ENCODE measurements at places on chromosomes 3 and 15.

GRCh38 chr3:149968216-149968615 is 2.5 kb downstream of the PFN2 start:
- no peak for DNase-seq

DNA sequence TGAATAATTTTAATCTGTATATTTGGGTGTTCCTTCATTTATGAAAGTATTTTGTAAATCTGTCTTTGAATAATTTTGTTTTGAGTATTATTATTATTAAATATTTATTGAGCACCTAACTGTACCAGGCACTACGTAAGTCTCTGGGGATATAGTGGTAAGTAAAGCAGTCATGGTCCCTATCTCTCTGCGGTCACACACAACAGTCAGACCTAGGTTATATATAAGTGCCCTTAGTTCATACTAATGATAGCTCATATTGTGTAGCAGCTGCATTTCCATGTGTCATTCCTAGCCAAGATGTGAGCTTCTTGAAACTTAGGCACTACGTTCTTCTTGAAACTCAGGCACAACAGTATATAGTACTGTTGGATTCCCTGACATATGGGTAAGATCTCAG is 12.4 kb downstream of the NKTR start:
- no peak for DNase-seq

DNA sequence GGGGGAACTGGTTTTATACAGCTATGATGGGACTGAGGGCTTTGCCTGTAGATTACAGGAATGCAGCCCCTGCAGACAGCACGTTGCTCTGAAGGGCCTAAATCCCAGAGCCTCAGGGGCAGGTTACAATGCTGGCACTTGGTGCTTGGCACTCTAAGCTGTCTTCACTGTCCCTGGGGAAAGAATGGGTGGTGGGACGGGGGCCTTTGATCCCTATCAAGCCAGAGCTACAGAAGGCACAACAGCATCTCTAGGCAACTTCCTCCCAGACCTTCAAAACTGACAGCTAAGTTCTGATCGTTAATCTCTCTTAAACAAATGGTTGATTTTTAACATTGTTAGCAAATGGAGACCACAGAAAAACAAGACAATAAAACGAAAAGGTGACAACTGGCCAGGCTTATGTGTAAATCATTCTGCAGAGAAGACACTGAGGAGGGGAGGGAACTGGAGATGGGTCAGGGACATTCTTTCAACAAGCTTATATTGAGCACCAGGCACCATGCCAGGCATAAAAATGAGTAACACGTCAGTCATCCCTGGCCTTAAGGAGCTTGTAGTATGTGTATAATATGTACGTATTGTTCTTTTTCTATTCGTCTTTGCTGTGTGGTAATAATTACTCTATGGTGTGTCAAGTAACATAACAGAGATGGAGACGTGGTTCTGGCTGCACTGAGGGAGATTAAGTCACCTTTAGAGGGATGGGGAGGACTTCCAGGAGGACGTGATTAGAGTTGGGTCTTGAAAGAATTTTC is 49.1 kb downstream of the CA12 start:
- DNase-seq, result no peak

GRCh38 chr3:27391796-27392195 is 22.6 kb upstream of the NEK10 start:
- no peak for DNase-seq

GRCh38 chr3:101038880-101039279 is 45.7 kb upstream of the ABI3BP start:
- DNase-seq, result no peak

- no peak for DNase-seq
These were observed 90.2 kb downstream of the CRTC3 start for GRCh38 chr15:90619939-90620338.

GRCh38 chr3:105842943-105843342 is 25.9 kb downstream of the CBLB start:
- peak; percentile 75 for DNase-seq

GRCh38 chr3:177320765-177321247 is 123.5 kb upstream of the TBL1XR1 start:
- DNase-seq, result no peak

DNA sequence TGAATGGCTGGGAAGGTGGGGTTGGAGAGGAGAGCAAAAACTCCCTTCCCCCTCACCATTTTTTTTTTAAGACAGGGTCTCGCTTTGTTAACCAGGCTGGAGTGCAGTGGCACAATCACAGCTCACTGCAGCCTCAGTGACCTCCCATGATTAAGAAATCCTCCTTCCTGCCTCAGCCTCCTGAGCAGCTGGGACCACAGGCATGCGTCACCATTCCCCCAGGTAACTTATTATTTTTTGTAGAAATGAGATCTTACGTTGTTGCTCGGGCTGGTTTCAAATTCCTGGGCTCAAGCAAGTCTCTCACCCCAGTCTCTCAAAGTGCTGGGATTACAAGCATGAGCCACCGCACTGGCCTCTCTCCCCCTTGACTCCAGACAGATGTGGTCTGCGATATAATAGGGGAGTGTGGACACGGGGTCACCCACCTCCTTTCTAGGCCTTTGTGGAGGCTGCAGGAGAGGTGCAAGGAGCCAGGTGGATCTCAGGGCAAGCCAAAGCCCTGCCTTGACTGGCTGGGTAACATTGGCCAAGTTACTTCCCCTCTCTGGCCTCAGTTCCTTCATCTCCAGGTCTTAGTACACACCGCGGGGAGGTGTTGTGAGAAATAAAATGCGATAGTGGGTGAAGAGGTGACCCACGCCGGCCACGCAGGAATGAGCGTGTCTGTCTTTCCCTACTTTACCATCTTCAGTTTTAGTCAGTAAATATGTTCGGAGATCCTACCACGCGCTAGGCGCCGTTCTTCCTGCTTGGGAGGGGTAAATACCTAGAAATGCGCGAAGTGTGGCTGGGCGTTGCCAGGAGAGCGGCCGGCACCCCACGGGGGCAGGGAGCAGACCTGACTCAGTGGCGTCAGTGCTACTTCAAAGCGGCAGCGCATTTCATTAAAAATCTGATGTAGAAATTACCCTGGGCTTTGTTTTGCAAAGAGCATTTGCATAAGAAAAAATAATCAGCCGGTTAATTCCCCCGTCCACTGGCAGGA is 20.2 kb upstream of the CORO2B start:
- no peak for DNase-seq

- DNase-seq, result no peak
These were observed 238.7 kb downstream of the CHST2 start for GRCh38 chr3:143358155-143358792.

GRCh38 chr3:101418851-101419250 is 94.2 kb downstream of the SENP7 start:
- DNase-seq, result no peak

DNA sequence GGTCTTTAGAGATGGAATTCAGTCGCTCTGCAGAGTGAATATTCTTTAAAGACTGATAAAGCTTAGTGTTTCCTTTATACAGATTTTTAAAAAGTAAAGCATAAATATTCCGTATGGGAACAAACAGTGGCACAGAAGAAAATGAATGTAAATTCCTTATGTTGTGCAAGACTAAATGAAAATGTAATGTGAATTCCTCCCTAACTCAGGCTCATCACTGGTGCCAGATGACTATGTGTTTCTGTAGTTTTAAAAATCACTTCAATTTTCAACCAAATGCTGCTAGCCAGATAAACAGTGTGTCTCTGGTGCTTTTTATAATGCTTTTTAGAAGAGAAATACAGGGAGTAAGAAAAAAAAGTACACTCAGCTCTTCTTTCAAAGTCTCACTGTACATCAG is 154.8 kb upstream of the SNTN start:
- no peak for DNase-seq

GRCh38 chr15:88663141-88663621 is 24.4 kb downstream of the ISG20 start:
- DNase-seq, result no peak

- DNase-seq, result no peak
These were observed 58.3 kb upstream of the GADL1 start for GRCh38 chr3:30952786-30953185.

DNA sequence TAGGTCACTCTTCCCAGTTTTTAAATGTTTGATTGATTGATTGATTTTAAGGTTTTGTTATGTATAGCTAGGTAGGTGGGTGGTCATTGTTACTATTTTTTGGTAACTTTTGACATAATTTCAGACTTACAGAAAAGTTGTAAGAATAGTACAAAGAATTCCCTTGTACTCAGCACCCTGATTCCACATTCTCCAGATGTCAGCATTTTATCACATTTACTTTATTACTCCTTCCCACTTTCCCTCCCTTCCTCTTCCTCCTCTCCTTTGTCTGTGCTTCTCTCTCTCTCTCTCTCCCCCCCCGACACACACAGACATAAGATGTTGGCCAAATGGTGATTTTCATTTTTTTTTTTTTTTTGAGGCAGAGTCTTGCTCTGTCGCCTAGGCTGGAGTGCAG is 14.8 kb downstream of the IDH3A start:
- no peak for DNase-seq

DNA sequence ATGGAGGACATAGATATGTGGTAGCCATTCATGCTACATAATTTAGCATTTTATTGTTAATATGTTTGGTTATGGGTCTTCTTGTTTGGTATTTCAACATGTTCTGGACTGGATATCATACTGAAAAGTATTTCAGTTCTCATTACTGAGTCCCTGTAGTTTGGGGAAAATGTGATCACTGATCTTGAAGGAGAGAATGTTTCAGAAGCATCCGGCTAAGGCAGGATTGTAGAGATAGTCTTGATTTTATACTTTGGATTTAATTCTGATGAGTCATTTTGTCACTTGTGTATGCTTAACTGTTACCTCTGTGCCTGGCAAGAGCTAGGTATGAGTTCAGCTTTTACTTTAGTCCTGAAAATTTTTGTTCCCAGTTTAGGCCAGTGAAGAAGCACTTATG is 7.1 kb downstream of the CHD2 start:
- DNase-seq, result no peak

DNA sequence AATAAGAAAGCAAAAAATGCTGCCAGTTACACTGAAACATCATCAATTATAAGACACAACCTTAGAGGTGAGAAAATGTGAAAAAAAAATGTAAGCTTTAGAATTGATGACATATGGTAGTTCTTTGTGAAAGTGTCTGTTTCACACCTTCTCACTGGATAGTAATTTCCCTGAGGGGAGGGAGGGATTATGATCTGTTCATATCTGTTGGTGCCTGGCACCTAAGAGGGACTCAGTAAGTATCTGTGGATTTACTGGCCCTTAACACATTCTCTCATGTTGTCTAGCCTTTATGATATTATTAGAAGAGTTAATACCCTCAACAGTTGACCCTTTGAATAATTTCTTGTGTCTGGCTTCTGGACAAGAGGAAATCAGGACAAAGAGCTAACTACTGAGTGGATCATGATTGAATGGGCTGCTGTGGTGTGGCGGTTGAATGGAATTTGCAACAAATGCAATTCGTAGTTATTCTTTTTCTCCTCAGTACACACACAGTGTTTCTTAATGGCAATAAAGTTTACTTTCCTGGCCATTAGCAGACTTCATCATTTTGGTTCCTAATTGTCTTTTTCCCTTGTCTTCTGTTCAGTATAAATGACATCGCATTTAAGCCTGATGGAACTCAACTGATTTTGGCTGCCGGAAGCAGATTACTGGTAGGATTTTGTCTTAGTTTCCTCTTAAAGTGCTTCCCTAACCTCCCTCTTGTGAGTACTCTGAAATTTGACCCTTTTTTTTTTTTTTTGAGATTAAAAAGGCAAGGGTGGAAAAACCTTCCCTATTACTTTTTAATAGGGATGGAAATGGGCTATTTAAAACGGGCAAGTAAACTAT is 9.5 kb downstream of the IFT122 start:
- no peak for DNase-seq

- no peak for DNase-seq
These were observed 8.5 kb downstream of the BAHD1 start for GRCh38 chr15:40449275-40449674.

- no peak for DNase-seq
These were observed 97.8 kb downstream of the OXNAD1 start for GRCh38 chr3:16362770-16363169.

DNA sequence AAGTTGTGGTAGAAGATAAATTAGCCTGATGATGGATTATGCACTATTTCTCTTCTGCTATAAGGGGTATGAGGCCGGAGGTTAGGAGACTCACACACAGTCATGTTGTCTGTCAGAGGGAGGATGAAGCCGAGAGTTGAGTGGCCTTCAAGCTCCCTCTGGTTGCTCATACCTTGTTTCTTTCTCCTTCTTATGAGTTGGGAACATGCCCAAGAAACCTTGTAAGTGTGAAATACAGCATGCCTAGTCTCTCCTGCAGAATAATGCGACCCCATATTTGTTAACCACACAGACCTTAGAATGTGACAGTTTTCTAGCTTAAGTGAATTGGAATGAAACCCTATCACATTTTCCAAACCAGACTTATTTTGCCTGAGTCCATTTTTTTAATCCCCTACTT is 366.7 kb downstream of the PTPRG start:
- peak; percentile 43 for DNase-seq

DNA sequence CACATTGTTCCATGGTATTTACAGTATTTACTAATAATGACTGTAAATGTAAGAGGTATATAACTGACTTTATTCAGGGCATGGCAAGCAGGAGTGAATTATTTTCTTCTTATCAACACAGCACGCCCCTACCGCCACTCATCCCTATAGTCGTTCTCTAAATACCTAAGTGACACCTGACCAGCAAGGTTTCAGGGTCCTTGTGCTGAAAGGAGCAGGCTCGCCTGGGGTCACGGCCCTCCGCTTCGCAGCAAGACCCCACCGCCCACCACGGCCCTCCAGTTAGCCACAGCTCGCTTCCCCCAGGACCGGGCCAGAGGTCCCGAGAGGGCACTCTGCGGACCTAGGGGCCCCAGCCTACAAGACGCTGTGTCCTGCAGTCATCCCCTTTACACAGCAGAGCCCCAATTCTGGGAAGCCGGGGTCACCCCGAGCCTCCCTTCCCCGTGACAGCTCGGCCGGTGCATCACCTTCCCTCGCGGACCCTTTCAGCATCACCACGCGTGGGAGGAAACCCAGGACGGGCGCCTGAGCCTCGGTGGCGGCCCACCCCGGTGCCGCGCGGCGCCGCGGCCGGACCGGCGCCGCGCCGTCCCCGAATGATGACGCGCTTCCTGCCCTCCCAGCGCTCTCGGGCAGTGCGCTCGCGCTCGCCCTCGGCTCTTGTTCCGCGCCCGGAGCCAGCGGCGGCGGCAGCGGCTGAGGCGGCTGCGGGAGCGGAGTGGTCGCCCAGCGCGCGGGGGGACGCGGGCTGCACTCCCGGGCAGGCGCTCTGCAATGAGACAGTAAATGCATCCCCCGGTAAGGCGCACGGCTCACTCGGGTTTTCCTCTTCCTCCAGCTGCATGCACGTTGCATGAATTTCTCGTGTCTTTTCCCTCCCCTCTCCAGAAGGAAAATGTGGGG is 225.1 kb upstream of the C2CD4B start:
- peak; percentile 64 for DNase-seq

- DNase-seq, result peak; percentile 44
These were observed 99.7 kb upstream of the LIPC start for GRCh38 chr15:58331913-58332675.

Measured in cerebellar cortex (tissue), 1 donor.